ENCODE measurements at places on chromosomes 1 and 21.

- no peak for DNase-seq
Measured at GRCh38 chr1:33930346-33931110, 66.6 kb downstream of the HMGB4 start.

DNA sequence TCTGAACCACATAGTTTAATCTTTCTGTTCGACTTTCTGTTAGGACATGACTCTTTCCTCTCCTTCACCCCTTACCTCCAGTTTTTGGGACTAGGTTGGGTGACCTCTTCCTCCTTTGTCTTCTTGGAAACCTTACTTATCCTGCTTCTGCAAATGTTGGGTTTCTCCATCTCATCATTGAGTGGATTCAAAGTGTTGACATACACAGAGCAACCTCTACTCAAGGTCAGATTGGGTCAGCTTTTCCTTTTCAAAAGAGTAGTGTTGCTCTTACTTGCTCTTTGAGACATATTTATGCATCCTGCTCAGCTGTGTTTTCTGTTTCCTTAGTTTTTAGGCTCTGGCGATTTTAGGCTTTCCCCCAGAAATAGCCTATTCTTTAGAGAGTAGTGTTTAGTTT, 3.7 kb downstream of the CAMTA1 start:
- DNase-seq, result no peak

- DNase-seq, result no peak
Measured at GRCh38 chr1:40662864-40663263, 2.6 kb downstream of the RIMS3 start.

DNA sequence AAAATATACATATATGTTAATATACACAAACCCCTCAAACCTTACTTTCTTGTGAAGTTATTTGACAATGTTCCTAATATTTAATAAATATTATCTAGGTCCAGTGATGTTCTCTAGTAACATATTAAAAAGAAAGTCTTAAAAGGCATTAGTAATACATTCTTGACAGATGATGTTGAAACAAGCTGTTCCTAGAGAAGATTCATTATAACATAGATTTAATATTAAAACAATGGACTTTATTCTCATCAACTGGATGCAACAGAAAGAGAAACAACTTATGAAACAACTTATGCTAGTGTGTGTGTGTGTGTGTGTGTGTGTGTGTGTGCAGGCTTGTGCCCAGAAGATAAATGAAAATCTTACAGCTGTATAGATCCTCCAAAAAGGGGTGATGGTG, 68.5 kb upstream of the PLXNA2 start:
- DNase-seq, result no peak

DNA sequence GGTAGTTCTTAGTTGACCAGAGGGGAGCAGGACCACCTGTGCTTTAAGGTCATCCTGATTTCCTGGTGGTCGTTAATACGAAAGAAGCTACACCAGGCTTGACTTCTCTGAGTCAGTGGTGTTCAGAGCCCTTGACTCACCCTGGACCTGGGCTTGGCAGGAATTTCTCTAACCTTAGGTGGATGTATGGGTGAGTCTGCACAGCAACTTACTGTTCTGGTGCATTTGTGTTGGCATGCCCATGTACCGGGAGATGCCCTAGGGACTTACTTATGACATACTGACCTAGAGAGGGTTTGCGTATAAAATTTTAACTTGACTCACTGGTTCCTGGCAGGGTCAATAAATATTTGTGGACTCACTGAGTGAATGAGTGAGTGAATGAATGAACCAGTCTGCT, 304.6 kb downstream of the DISC1 start:
- no peak for DNase-seq

DNA sequence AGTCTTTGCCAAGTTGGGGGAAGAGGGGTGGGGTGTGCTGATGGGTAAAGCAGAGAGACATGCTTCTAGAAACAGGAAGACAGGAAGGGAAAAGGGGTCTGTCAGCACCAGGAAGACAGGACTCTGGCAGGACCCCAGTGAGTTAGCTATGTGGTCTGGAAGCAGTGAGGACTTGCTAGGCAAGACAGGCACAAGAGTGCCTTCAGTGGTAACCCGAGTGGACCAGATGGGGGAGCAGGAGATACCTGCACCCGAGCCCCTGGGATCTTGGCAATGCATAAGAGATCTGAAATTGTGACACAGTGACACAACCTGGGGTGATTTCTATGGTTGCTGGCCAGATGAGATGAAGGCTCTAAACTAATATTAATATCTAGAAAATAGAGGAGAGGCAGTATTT, 7.0 kb downstream of the TLR5 start:
- DNase-seq, result no peak

- DNase-seq, result no peak
Measured at GRCh38 chr1:107963601-107964335, 1.2 kb downstream of the VAV3 start.

DNA sequence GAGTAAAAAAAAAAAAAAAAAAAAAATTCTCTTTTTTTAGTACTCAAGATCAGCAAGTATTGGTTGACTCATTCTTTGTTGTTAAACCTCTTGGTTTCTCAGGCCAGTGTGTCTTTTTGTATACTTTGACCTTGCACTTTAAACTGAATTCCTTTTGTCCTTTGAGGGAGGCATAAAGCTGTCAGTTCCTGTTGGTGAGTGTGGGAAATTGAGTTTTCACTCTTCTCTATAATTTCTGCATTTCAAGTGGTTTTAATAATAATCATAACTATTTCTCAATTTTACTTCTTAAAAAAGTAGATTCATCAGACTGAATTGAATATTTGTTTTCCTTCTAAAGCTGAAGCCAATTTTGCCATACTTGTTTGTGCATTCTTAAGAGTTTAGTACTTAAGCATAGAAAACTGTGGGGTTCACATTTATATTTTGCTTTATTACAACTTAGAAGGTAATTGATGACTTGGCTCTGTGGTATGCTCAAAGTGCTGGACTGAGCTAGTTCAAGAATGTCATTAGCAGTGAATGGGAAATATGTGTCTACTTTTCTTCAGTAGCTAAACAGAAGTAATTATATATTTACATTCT, 43.4 kb downstream of the ITSN1 start:
- DNase-seq, result peak; percentile 55

DNA sequence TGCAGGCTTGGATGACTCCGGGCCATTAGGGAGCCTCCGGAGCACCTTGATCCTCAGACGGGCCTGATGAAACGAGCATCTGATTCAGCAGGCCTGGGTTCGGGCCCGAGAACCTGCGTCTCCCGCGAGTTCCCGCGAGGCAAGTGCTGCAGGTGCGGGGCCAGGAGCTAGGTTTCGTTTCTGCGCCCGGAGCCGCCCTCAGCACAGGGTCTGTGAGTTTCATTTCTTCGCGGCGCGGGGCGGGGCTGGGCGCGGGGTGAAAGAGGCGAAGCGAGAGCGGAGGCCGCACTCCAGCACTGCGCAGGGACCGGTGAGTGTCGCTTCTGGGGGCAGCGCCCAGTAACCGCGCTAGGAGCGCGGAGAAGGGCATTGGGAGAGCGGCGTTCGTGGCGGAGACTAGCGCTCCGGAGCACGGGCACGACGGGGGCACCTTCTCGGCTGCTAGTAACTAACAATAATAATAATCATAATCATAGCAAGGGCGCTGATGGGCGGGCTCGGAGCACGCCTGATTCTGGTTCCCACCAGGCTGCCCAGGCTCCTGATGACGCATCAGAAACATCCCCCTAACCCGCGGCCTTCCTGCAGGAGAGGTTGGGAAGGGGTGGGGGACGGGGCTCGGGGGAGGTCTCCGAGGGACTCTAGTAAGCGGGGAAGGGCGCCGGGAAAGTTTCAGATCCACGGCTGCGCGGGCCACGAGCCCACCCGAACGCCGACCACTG, at the start of gene MX1:
MX1 (plus strand) TSS at position 286 of the 722 bp plus-strand sequence. CDS start 5,832 bp downstream, outside the sequence.
- DNase-seq, result no peak

GRCh38 chr1:16145662-16146278, 10.1 kb downstream of the EPHA2 start:
- DNase-seq, result peak; percentile 92

- DNase-seq, result no peak
Measured at GRCh38 chr21:43775190-43775589, 918 bp downstream of the CSTB start.

- DNase-seq, result no peak
Measured at GRCh38 chr1:107964336-107965109, 457 bp downstream of the VAV3 start.

- no peak for DNase-seq
Measured at GRCh38 chr1:44408632-44409602, 3.9 kb downstream of the RNF220 start.

DNA sequence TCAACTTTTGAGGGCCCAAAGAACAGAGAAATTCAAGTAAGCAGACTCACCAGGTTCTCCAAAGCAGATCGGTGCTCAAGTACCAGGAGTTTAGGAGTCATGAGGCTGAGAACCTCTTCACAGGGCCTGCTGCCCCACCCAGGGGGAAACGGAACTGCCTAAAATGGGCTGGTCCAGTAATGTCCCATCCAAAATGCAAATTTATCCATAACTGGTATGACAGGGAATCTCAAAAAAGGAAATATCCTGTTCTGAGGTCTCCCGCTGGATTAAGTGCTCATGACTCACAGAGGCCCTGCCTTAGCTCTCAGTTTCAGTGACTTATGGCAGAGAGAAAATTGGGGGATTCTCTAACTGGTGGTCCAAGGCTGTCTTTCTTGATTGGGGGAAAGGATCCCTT, 9.3 kb downstream of the SPRR2G start:
- no peak for DNase-seq
